ENCODE measurements at places on chromosomes 12 and 14.
A peak's percentile ranks its signal among the peaks of the same experiment; 100 is the strongest.

DNA sequence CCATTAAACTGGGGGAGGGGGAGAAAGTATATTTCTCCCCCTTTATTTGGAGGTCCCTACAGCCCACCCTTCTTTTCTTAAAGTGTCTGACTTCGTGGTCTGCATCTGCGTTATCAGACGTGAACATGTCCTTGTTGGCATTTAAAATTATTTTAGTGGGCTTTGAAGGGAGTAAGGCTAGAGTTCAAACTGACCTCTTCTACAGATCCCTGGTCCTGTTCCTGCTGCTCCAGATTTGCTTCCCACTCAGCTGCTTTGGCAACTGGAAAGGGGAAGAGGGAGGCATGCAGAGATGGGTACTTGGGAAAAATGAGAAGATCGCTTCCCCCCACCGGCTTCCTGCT lies 611 bp upstream of the SIX6 start:
- DNase-seq, result no peak

- DNase-seq, result no peak
These were observed 92.7 kb downstream of the PAH start for GRCh38 chr12:102824218-102824835.

DNA sequence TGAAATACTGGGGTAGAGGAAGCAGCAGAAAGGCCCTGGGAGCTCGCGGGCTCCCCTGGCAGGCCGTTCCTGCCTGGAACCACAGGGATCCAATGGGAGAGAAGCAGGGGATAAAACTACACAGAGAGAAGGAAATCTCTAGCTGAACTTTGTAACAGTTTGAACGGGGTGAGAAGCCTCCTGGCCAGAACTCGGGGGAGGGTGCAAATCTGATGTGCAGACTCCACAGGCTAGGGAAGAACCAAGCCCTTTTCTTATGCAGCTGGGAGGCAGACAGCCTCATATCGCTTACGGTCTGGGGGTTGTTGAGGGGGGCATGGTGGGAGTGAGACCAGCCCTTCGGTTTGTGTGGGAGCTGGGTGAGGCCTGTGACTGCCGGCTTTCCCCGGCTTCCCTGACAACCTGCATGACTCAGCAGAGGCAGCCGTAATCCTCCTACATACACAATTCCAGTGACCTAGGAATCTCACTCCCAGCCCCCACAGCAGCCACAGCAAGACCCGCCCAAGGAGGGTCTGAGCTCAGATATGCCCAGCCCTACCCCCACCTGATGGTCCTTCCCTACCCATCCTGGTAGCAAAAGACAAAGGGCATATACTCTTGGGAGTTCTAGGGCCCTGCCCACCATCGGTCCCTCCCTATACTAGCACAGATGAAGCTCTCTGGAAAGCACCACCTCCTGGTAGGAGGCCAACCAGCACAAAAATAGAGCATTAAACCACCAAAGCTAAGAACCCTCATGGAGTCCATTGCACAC lies 143.0 kb downstream of the TMTC1 start:
- DNase-seq, result peak; percentile 50

DNA sequence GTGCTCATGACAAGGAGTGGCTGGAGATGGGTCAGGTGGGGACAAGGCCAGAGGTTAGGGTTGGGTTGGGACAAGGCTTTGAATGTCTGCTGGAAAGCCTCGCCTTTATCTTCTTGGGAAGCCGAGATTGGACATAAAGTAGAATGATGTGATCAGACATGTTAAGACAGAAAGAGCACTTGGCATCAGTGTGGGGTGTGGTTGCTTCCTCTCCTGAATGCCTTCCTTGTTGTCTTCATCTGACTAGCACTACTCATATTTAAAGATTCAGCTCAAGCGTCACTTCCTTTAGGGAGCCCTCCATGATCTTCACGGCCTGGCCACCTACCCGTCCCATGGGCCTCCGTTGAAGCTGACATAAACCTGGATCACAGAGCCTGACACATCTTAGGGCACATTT lies 14.8 kb upstream of the C12orf75 start:
- DNase-seq, result no peak

GRCh38 chr12:125014526-125014925 lies 21.1 kb downstream of the BRI3BP start:
- DNase-seq, result no peak

GRCh38 chr12:127729381-127729780 lies 537.6 kb upstream of the TMEM132C start:
- peak; percentile 43 for DNase-seq

GRCh38 chr14:23896609-23897153 lies 56.9 kb upstream of the DHRS4 start:
- no peak for DNase-seq

DNA sequence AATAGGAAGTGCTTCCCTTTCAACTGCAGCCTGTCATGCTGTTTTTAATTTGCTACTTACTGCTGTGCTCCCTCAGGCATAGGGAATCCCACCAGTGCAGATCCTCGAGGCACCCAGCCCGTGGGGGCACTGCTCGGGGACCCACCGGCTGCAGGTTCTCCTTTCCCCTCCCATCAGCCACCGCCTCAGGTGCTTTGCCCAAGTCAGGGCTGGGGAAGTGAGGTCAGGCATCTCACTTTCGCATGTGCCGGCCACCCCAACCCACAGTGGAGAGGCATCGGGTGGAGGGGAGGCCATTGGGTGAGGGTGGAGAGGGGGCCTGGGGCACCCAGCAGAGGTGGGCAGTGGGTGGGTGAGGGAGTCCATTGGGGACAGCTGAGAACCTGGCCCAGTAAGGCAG lies 41.9 kb upstream of the MAX start:
- no peak for DNase-seq

DNA sequence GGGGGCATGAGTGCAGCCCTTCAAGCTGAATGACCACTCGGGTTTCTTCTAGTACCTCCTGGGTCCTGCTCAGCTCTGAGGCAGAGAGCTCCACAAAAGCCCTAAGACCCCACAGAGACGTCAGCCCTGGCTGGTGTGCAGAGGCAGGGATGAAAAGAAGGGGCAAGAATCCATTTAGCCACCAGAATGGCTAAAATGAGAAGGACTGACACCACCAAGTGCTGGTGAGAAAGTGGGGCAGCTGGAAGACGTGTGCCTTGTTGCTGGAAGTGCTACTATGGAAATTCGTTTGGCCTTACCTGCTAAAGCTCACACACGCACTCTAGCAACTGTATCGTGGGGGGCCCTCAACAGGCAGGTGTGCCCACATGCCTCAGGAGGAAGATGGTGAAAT lies 26.7 kb downstream of the RILPL1 start:
- no peak for DNase-seq

- DNase-seq, result no peak
These were observed 815 bp downstream of the NID2 start for GRCh38 chr14:52067873-52068614.

GRCh38 chr12:67137256-67137655 lies 131.9 kb upstream of the CAND1 start:
- DNase-seq, result no peak

GRCh38 chr12:12872139-12872933 lies 19.0 kb upstream of the GPRC5A start:
- peak; percentile 82 for DNase-seq

DNA sequence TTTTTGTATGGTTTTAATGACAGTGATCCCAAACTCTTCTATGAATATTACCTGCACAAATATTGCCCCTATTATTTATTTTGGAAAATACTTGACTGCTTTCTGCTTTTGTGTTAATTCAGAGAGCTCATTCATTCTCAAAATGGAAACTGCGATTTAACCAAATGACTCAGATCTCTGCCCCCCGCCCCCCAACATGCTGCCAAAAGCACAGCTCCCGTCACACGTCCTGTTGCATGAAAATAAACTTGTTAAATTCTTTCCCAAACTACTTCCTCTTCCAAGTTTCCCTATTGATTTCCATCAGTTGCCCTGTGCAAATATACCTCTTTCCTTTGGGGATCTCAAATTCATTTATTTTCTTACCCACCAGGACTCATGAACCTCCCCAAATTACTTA lies 18.0 kb upstream of the NRDE2 start:
- no peak for DNase-seq

DNA sequence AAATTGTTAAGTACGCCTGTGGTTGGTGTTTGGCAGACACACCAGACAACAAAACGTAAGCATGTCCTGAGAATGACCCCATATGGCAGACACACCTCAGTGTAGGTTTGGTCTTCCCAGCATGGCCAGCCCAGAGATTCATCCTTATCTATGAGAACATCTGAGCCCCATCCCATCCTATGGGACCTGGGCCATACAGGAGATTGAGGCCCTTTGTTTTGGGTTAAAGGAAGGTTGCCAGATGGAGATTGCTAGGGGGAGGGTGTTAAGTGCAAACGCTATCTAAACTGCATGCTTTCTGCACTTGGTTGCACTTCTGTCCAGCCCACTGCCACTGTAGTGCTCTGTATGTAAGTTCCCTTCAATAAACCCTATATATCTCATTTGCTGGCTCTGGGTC lies 4.1 kb upstream of the PCNX4 start:
- no peak for DNase-seq

- DNase-seq, result no peak
These were observed 49.8 kb downstream of the FAR2 start for GRCh38 chr12:29198901-29199300.

GRCh38 chr14:57797160-57797559 lies 68.7 kb downstream of the SLC35F4 start:
- no peak for DNase-seq

GRCh38 chr12:12432364-12432763 lies 75.5 kb downstream of the BORCS5 start:
- DNase-seq, result no peak

- no peak for DNase-seq
These were observed 807.3 kb upstream of the TMEM132C start for GRCh38 chr12:127459687-127460086.

DNA sequence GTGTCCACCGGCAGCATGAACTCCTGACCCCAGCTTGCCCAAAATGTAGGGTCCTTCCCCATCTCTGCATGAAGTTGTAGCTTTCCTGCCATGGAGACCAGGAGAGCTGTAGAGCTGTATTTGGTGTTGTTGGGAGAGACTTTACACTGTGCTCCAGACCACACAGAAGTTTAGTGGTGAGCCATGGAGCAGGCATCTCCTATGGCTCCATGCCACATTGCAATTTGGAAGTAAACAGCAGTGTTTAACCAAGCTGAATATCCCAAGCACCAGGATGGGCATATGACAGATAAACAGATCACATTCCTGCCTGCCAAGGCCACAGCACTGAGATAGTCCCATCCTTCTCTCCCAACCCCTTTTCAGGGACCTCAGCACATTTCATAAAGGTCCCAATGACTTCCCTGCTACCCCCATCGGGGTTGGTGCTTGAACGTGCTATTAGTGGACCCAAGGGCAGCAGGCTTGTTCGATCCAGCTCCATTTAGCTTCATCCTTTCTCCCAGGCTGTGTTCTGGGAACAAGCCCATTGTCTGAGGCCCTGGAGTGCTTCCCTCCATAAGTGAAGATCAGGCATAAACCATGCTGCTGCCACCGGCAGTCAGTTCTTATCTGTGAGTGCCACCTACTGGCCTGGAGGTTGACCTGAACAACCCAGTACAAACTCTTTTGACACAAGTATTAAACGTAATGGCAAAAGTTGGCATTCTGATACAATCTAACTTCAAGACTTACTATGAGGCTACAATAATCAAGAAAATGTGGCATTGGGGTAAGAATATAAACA lies 172.3 kb upstream of the ATXN7L3B start:
- DNase-seq, result peak; percentile 28

- DNase-seq, result no peak
These were observed 305.9 kb downstream of the NUAK1 start for GRCh38 chr12:105832806-105833205.

- DNase-seq, result no peak
These were observed 5.6 kb downstream of the CD9 start for GRCh38 chr12:6205761-6206160.

DNA sequence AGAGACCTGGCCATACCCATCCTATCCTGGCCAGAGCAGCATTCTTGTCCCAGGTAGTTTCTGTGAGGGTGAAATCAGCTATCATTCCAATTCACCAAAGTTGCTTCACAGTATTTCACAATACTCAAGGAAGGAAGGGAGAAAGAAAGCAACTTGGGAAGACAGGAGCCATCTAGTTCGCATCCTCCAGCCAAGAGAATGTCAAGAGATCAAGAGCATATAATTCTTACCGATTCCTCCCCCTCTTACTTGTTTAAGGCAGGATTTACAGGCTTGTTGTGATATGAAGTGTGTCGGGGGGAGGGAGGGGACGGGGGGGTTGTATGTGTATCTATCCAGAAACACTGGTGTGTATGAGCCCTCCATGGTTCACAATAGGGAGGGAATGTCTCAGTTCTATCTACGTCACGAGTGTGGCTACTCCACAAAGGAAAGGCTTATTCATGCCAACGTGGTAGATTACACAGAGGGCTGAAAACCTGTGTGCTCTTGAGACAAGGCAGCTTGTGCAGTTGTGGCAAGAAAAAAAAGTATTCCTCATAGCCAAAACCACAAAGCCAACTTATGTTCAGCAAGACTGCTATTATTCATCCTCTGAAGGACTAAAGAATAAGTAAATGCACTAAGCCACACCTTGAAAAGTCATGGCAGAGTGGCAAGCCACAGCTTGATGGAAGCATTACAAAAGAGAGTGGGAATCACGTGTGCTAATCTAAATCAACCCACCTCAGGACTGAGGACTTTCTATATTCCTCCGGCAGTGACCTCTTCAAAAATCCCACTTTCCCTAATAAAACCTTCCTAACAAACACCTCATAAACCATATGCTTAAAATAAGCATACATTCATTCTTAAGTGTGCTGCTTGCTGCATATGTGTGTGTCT lies 35.0 kb downstream of the CORO1C start:
- DNase-seq, result peak; percentile 96

- no peak for DNase-seq
These were observed 107.0 kb downstream of the PTCSC3 start for GRCh38 chr14:36069535-36069900.

GRCh38 chr12:111409780-111410430 lies 4.2 kb downstream of the SH2B3 start:
- peak; percentile 89 for DNase-seq

DNA sequence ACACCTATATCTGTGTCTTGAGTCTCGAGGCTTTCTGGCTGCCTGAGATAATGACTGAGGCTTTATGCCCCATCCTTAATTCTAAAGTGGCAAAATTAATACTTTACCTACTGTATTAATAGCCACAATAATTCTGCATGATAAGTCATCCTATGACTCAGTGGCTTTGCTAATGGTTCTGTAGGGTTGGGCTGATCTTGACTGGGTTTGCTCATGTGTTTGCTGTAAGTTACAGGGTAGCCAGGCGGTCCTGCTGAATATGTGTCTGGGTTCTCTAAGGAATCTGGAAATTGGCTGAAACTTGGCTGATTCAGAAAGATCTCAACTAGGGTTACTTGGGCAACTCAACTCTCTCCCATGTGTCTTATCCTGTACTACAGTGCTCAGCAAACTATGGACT lies 21.7 kb downstream of the MGST1 start:
- DNase-seq, result no peak

DNA sequence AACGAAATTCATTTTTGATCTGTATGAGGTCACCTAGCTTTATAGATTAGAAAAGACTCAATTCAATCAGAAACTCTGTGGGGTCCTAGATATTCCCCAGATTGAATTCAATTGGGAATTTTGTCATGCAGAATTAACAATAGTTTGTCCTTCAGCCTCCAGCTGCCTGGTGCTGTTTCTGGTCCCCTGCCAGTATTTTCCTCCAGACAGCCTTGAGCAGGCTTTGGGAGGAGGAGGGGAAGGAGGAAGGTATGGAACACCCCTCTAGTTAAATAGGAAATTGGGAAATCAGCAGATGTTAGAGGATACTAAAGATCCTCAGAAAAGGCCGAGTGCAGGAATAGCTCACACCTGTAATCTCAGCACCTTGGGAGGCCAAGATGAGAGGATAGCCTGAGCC lies 10.6 kb downstream of the GRIP1 start:
- no peak for DNase-seq
